ENCODE measurements at places on chromosomes 1 and 21.

GRCh38 chr1:58158016-58158415, 388.5 kb downstream of the OMA1 start:
- DNase-seq: no peak

DNA sequence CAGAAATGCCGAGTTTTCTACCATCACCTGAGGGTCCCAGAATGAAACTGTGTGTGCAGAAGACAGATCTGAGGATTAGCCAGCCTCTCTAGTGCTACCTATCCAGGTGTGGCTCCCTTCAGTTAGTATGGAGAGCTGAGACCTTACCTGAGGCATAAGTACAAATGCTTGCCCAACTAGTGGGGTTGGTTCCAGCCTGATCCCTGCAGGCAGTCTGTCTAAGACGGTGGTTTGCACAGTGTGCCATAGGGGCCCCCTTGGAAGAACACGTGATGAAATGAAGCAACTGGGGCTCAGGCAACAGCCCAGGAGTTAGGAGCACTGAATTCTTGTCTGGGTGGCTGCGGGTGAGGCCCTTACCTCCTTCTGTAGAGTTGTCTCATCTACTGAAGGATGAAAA, 15.6 kb downstream of the S100A7A start:
- DNase-seq: no peak

GRCh38 chr1:201882665-201883132, 6.0 kb upstream of the SHISA4 start:
- DNase-seq: peak; percentile 37

GRCh38 chr1:240401731-240402130, 210.2 kb downstream of the GREM2 start:
- DNase-seq: no peak

GRCh38 chr1:243939167-243939848, 89.3 kb upstream of the AKT3 start:
- DNase-seq: no peak

DNA sequence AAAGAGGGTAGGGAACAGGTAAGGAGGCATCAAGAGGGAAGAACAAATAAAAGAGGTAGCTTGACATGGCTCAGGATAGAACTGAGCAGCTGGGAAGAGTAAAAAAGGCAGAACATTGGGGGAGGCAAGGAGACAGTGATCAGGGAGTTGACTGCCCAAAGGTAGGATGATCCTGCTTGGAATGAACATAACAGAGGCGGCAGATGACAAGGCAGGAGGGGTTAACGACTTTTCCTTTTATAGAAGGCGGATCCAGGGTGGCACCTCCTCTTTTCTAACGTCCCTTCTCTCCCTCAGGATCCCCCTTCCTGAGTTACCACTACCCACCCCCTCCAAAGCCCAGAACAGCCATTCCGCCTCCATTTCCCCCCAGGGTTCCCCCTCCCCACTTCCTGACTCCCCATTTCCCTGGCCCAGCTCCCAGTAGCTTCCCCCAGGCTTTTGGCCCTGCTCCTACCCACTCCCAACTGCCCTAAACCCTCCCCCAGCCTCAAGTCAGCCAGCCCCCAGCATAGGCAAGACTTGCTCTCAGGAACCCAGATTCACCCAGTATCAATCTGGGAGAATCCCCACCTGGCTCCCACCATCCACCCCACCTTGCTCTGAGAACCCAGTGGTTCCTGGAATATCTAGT, 769 bp upstream of the ADAMTS4 start:
- DNase-seq: no peak

GRCh38 chr1:117231748-117232373, 21.1 kb upstream of the VTCN1 start:
- no peak for DNase-seq

GRCh38 chr1:245332513-245332912, 177.7 kb downstream of the KIF26B start:
- no peak for DNase-seq

GRCh38 chr1:234858722-234859121, 248.7 kb upstream of the IRF2BP2 start:
- no peak for DNase-seq

DNA sequence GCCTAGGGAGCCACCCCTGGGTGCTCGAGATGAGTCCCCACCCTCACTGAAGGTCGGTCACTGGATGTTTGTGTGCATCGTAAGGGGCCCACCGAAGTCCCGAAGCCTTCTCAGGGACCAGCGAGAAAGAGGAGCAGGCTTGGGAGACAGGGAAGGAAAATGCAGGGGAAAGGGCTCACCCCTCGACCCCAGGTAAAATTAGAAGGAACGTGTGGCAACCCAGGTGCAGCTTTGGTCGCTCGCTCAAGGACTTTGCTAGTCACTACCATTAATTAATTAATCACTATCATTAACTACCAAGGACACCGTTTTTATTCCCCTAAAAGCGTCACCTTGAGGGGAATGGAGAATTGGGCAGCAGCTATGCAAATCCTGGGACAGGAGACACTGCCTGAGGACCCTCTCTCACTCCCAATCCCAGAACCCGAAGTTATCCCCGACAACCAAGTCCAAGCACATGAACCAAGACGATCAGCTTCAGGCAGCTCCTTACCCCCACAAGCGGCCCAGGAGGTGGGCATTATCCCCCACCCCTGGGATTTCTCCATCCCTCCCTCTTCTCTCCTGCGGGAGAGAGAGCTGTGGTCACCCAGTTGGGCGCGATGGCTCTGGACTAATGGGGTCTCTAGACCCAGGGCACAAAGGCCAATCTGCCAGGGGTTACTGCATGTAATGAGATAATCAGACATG, 4.2 kb upstream of the SIM2 start:
- DNase-seq: no peak

DNA sequence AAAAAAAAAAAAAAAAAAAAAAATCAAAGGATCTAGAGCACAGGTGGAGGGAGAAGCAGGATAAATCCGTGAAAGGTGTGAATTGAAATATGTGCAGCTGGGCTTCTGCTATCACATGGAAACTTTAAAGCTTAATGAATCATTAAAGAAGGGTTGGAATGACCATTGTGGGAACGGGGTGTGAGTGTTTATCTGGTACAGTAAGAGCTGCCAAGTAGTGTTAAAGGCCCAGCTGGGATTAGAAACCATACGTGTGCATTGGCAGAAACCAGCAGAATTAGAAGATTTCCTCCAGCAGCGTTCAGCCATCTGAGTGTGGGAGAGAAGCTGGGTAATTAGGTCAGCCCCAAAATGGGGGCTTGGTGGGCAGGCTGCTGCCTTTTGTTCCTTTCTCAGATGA, 13.5 kb downstream of the FALEC start:
- no peak for DNase-seq

DNA sequence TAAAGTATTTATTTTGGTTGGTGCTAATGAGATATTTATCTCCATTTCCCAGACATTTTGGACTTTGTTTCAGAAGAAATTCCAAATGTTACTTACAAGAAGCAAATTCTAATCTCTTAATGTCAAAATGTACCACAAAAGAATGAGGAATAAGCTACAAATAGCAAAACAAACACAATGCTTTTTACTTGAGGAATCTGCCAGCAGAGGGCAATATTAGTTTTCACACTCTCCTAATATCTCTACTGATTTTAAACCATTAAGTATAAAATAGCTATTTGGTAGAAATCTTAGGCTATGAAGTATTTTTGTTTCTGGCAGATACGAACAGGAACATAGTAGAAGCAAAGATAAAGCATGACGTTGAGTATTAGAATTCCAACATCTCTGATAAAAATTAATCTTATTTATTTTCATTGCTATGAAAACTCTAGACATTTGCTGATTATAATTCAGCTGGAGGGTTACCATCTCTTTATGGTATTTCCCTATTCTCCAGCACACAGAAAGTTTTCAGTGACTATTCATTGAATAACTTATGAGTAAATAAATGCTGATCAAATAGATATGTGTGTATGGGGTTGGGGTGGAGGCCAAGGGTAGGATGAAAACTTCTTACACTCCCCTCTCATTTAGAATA, 13.4 kb upstream of the HMCN1 start:
- peak; percentile 43 for DNase-seq

GRCh38 chr1:189619682-189620332, 857.9 kb downstream of the BRINP3 start:
- DNase-seq: peak; percentile 2

- DNase-seq: no peak
Measured at GRCh38 chr1:84412316-84412942, 14.1 kb downstream of the DNASE2B start.

DNA sequence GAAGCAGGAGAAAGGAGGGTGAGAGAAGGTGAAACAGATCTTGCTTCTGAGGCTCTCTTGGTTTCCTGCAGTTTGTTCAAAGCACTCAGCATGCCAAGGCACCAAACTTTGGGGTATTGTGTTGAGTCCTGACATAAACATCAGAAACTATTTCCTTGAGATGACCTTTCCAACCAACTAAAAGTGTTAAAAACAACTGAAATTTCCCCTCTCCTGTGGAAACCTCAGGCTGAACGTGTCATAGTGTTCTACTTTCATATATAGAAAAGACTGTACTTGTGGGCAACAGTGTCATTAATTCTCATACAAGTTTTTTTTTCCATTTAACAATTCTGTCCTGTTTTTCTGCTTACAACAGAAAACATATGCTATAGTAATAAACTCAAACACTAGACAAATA, 6.3 kb upstream of the LYST start:
- no peak for DNase-seq

GRCh38 chr1:169943963-169944526, 50.3 kb upstream of the SCYL3 start:
- DNase-seq: no peak

DNA sequence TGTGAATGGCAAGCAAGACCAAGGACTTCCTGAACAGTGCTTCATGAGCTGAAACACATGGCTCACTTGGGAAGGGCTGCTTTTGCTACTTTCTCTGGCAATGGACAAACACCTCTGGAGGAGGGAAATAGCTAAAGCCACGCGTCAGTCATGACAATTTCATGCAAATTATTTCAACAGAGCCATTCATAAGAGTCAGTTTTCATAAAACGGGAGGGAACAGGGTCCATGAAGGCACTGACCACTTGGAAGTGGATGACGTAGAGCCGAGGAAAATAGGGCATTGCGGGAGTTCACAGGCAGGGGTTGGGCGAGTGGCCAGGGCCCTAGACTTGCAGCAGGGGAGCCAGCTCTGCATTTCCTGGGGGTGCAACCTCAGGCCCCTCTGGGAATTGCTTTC, 43.9 kb downstream of the SDC3 start:
- no peak for DNase-seq

DNA sequence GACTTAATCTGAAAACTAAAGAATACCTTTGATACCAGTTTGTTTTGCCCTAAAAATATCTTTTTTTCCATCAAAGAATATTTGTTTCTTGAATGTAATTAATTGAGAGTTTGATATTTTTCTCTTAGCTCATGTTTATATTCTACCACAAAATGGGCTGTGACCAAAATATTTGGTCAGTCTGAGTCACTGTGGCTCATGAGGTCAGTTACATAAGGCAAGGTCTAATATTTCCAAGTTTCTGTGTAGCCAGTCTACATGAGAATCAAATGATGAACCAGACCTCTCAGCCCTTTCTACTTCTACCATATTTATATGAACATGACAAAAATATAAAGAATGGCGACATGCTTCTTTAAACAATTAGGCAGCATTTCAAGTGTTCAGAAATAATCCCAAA, 83.0 kb upstream of the IVNS1ABP start:
- no peak for DNase-seq

DNA sequence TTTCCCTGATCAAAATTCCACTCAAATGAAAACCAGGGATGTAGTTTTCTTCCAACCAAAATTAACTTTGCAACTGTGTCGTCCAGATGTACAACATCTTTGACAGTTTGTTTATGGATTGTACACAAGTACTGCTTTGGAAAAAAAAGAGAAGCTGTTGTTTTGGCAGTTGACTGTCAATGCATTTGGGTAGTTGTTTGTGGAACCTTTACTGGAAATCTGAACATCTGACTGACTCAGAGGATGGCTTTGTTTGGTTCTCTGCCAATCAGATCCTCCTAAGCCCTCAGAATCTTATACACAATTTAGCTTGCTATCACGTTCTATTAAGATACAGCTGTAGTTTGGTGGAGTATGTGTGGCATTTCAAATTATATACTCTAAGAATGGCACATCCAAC, 195.0 kb downstream of the KCNK2 start:
- DNase-seq: peak; percentile 71

- no peak for DNase-seq
Measured at GRCh38 chr1:116682641-116683221, 15.2 kb upstream of the IGSF3 start.

GRCh38 chr1:3672231-3672970, 20.1 kb downstream of the TP73 start:
- DNase-seq: no peak

DNA sequence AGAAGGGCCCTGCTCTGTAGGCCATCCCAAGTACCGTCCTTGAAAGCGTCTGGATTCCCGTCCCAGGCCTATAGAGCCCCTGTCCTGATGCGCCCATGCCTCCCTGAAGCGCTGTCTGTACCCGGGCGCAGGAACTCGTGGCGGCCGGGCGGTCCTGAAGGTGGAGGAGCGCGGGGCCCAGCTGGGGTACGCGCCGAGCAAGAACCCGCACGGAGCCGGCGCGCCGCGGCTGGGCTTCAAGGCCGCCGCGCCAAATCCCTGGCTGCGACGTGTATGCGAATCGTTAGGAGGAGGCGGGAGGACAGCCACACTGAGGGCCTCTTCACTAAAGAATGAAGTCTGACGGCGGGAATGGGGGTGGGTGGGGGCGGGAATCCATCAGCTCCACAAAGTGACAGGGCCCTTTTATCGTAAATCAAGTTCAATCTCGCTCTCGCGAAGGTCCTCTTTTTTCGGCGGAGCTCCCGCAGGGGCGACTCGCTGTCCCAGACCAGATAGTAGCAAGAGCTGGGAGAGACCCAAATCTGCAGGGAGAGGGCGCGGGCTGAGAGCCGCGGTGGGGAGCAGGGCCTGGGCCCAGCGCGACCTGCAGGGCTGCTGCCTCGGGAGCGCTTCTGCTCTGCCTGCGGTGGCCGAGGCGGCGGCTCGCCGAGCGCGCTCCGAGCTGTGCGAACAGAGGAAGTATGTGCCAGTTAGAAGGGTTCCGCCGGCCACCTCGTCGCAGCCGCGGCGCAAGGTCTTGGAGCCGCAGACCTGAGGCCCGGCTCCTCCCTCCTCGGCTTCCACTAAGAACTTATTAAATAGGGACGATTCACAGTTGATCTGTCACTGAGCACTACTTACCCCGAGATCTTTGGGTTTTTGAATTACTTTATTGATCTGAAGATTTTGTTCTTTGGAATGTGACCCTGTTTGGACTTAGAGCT, 10.4 kb downstream of the BARHL2 start:
- DNase-seq: no peak

- no peak for DNase-seq
Measured at GRCh38 chr21:28294051-28294450, 698.6 kb downstream of the LTN1 start.

DNA sequence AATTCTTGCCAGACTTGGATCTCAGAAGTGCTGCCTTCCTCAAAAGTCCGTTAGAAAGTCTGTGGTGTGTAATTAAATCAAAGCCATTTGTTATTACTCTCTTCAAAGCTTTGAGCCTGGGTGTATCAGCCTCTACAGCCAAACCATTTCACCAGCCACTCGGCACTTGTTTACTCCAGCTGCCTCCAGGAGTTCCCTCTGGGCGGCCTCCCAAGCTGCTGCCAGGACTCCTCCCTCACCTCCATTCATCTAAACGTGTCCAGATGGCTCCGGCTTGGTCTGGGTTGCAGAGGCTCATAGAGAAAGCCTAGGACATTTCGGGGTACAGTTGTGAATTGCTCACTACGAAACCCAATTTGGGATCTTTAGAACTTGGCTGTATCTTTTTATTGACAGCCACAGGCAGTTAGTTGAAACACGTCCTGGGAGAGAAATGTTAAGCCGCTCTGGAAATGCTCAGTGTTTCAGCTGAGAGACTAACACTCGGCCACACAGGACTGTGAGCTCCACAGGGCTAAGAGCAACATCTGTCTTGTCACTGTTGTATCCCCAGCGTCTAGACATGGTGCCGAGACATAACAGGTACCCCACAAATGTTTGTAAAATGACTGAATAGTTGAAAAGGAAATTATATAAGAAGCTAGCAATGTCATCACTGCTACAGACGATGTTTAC, 116.9 kb upstream of the NGF start:
- peak; percentile 43 for DNase-seq
